Endodermal cell (in vitro differentiated cells): ENCODE measurements at places on chromosomes 7 and 10. TPM values are rescaled to one million over a fixed set of nuclear protein-coding genes. Genes with fewer than 3 reads are reported as not detected.

- H3K4me1 ChIP-seq = no peaks in the 10 kb centered on the region
- DNase-seq = no peak
- H3K4me3 ChIP-seq = no peak overlapping the region
- H3K27me3 ChIP-seq = no peaks in the 10 kb centered on the region
- H3K27ac ChIP-seq = no peak overlapping the region
- H3K36me3 ChIP-seq = peaks cover 11% of the 10 kb centered on the region
Observed at GRCh38 chr7:75619636-75620035, 119.1 kb downstream of the HIP1 start.

DNA sequence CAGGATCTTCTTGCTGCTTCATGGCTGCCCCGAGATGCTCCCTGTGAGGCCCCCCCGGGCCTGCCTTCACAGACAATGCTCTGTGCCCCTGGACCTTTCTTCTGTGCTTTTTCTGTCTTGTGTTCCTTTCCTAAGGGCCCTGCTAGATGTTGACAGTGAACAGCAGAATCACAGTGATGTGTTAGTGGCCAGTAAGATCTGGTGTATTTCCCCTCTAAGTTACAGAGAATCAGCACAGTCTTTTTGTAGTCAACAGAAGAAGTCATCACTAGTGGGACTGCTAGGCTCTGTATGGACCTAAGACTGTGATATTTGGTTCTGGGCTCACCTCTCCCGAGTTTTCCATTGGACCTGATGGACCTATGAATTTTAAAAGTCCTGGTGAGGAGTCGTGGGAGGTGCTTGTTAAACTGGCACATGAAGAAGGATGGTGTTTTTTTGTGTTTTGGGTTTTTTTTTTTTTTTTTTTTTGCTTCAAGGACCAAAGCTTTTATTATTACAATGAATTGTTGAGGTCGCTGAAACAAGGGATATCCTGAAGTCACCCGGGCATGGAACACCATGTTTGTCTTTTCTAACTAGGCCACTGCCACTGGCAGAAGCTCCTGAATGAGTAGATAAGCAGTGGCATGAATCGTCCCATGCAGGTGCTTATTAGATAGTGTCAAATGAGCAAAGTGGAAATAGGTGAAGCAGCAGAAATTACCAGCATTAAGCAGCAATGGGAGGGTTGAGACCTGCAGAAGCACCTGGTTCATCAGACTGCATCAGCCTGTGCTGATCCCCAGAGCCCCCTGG, 194.8 kb downstream of the CELF2 start:
- no peak for DNase-seq
- H3K27me3 ChIP-seq = no peaks in the 10 kb centered on the region
- H3K4me1 ChIP-seq = no peaks in the 10 kb centered on the region
- no peak overlapping the region for H3K27ac ChIP-seq
- no peak overlapping the region for H3K4me3 ChIP-seq

DNA sequence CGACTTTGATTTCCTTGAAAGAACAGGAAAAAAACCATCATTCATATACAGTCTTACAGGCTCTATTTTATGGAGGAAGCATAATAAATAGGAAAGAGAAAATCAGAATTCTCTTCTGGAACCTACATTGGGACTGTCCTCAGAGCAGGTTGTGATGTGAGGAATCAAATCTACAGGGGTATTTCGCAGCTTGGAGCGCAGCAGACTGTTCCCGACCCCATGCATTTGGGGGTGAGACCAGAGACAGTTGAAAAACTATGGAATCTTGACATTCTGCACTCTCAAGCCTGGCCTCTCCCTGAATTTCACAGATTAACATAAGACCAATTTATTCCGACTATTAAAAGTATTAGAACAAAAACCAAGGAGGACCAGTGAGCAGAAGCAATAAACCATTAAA, 93.3 kb upstream of the PRSS58 start:
- peaks cover 4% of the 10 kb centered on the region for H3K27me3 ChIP-seq
- H3K36me3 ChIP-seq = no peaks in the 10 kb centered on the region
- no peak overlapping the region for H3K27ac ChIP-seq
- no peak overlapping the region for H3K4me3 ChIP-seq
- DNase-seq = no peak
- no peaks in the 10 kb centered on the region for H3K4me1 ChIP-seq

The SFTPA1 gene
- total RNA-seq = not detected in 3 replicates

- peaks cover 11% of the 10 kb centered on the region for H3K36me3 ChIP-seq
- no peak overlapping the region for H3K27ac ChIP-seq
- no peak overlapping the region for H3K4me3 ChIP-seq
- peak; percentile 60 for DNase-seq
- H3K27me3 ChIP-seq = no peaks in the 10 kb centered on the region
Observed at GRCh38 chr10:21021843-21022594, 124.9 kb upstream of the NEBL start.

DNA sequence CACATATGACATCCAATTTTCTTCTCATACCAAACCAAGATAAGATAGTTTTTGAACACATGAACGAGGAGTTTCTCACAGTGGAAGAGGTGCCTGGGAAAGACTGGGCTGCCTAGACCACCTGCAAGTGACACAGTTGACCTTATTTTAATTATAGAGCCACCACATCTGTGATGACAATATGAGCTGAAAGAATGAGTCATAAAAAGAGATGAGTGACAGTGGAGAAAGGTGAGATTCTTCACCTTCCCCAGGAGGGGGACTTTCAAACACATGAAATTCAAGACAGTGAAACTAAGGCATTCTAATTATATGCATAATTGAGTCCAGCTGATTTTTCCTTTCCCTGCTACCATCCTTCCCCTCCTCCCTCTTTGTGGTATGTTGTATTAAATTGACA, 475.5 kb downstream of the NXPH1 start:
- H3K27me3 ChIP-seq = no peaks in the 10 kb centered on the region
- H3K27ac ChIP-seq = no peak overlapping the region
- peaks cover 4% of the 10 kb centered on the region for H3K4me1 ChIP-seq
- no peaks in the 10 kb centered on the region for H3K36me3 ChIP-seq
- no peak overlapping the region for H3K4me3 ChIP-seq
- no peak for DNase-seq

DNA sequence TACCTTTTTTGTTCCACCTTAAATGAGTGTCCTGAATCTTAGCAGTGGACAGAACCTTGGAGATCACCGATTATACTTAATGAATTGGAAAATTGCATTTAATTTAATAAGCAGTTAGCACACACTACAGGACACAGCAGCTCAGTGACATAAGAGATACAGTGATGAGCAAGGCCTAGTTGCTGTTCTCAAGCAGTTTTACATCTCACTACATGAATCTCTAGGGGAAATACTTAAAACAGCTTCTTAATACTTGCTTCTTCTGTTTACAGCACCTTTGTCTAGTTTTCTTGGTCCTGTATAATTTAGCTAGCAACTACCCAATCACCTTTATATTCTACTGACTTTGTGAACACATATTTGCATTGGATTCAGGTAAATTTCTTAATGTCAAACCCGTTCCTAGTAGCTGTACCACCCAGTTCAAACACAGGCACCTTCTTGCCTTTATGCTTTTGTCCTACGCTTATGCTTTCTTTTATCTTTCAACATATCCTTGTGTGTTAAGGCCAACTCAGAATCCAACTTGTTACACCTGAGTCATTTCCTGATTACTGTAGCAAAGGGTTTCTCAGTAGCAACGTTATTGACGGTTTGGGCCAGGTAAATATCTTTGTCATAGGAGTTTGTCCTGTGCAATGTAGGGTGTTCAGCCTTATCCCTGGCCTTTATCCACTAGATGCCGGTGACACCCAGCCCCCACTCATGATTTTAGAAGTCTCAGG, 1.8 kb downstream of the STAM start:
- H3K27me3 ChIP-seq = no peaks in the 10 kb centered on the region
- peak overlapping the region; percentile 93 for H3K4me3 ChIP-seq
- H3K4me1 ChIP-seq = no peaks in the 10 kb centered on the region
- no peak overlapping the region for H3K27ac ChIP-seq

The TMEM225B gene
- total RNA-seq = 2.3 to 3.3 TPM (median 3.2 TPM) in 3 replicates

- H3K27ac ChIP-seq = no peak overlapping the region
- no peak overlapping the region for H3K4me3 ChIP-seq
- DNase-seq = peak; percentile 54
- H3K27me3 ChIP-seq = peaks cover 10% of the 10 kb centered on the region
- no peaks in the 10 kb centered on the region for H3K4me1 ChIP-seq
Observed at GRCh38 chr7:7323352-7323751, 141.0 kb downstream of the C1GALT1 start.

DNA sequence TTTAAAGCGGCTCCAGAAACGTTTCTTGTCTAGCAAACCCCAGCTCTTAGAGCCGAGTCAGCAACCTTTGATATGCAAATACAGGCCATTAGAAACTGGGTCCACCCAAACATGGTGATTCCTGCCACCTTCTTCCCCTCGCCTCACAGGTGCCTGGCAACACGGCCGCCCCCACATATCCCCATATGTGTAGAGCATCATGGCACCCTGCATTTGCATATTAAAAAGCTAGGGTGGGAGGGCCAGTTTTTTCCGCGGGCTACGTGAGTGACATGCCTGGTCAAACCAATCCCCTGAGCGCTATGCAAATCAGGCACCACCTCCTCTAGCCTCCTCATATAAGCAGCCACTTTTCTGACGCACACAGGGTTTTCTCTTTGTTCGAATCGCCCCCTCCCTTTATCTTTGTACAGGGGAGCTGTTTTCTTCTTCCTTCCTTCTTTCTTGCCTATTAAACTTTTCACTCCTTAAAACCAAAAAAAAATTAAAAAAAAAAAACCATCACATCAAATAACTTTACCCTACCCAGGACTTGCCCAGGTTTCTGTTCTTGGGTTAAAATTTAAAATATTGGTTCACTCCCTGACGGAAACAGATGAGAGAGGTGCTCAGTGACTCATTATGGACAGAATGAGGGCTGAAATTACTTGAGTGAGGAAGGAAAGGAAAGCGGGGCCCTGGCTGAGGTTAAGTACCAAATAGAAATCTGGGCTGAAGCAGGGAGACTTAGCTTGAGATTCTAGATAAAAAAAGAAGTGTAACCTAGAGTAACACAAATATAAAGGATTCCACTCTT, 59.8 kb downstream of the COA1 start:
- no peak overlapping the region for H3K27ac ChIP-seq
- no peak overlapping the region for H3K4me3 ChIP-seq
- no peaks in the 10 kb centered on the region for H3K4me1 ChIP-seq
- H3K36me3 ChIP-seq = peaks cover 6% of the 10 kb centered on the region

The FAM25G gene
- total RNA-seq = not detected in 2 replicates

The POU6F2 gene
- total RNA-seq = 9.4 and 10.0 TPM in 2 replicates

The FOXI2 gene
- total RNA-seq = 14.8 and 17.0 TPM in 2 replicates

- no peak overlapping the region for H3K4me3 ChIP-seq
- H3K27ac ChIP-seq = no peak overlapping the region
- no peaks in the 10 kb centered on the region for H3K27me3 ChIP-seq
- no peaks in the 10 kb centered on the region for H3K36me3 ChIP-seq
Observed at GRCh38 chr10:30562787-30563186, 66.8 kb downstream of the LYZL2 start.

GRCh38 chr10:9848278-9848677, 1169.4 kb upstream of the CELF2 start:
- no peaks in the 10 kb centered on the region for H3K36me3 ChIP-seq
- DNase-seq = no peak
- no peak overlapping the region for H3K27ac ChIP-seq
- H3K4me3 ChIP-seq = no peak overlapping the region
- no peaks in the 10 kb centered on the region for H3K27me3 ChIP-seq

The ANXA8L1 gene
- not detected in 3 replicates for total RNA-seq

GRCh38 chr10:132865171-132865631, 77.2 kb downstream of the CFAP46 start:
- H3K36me3 ChIP-seq = no peaks in the 10 kb centered on the region
- no peaks in the 10 kb centered on the region for H3K4me1 ChIP-seq
- peak; percentile 36 for DNase-seq
- no peak overlapping the region for H3K4me3 ChIP-seq

The DNAJC12 gene
- 0.59 and 0.72 TPM in 2 replicates for total RNA-seq

- no peak for DNase-seq
- H3K4me3 ChIP-seq = no peak overlapping the region
- H3K4me1 ChIP-seq = no peaks in the 10 kb centered on the region
- H3K27ac ChIP-seq = no peak overlapping the region
- H3K27me3 ChIP-seq = no peaks in the 10 kb centered on the region
Observed at GRCh38 chr10:122244001-122244975, 26.8 kb upstream of the BTBD16 start.

DNA sequence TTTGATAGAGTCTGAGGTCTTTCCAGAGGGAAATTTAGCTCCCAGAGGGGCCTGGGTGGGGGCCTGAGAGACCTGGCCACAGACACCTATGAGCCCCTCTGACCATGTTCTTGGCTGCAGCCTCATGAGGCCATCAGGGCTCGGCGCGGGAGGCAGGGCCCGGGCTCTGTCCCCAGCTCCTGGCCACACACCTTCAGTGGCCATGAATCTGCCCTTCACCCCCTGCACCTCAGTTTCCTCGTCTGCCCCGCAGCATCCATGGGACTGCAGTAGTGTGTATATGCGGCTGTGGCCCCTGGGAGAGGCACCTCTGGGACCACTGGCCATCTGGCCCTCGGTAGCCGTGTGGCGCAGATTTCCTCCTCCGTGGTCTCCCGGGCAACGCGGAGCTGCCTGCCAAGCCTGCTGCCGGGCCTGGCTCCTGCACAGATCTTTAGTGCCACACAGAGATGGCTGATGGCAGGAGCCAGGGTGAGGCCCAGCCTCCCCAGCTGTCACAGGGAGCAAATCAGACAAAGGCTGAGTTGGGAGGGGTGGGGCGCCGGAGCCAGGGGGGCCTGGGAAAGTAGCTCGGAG, 23.6 kb upstream of the ADCYAP1R1 start:
- H3K36me3 ChIP-seq = no peaks in the 10 kb centered on the region
- H3K27ac ChIP-seq = peak overlapping the region; percentile 38
- no peaks in the 10 kb centered on the region for H3K27me3 ChIP-seq
- DNase-seq = no peak
- no peak overlapping the region for H3K4me3 ChIP-seq

The SEMA3C gene
- 0.15 and 0.68 TPM in 2 replicates for total RNA-seq

- H3K4me3 ChIP-seq = no peak overlapping the region
- H3K27ac ChIP-seq = no peak overlapping the region
- no peaks in the 10 kb centered on the region for H3K4me1 ChIP-seq
- no peaks in the 10 kb centered on the region for H3K36me3 ChIP-seq
- DNase-seq = no peak
Observed at GRCh38 chr7:144738708-144739314, 97.0 kb downstream of the TPK1 start.

DNA sequence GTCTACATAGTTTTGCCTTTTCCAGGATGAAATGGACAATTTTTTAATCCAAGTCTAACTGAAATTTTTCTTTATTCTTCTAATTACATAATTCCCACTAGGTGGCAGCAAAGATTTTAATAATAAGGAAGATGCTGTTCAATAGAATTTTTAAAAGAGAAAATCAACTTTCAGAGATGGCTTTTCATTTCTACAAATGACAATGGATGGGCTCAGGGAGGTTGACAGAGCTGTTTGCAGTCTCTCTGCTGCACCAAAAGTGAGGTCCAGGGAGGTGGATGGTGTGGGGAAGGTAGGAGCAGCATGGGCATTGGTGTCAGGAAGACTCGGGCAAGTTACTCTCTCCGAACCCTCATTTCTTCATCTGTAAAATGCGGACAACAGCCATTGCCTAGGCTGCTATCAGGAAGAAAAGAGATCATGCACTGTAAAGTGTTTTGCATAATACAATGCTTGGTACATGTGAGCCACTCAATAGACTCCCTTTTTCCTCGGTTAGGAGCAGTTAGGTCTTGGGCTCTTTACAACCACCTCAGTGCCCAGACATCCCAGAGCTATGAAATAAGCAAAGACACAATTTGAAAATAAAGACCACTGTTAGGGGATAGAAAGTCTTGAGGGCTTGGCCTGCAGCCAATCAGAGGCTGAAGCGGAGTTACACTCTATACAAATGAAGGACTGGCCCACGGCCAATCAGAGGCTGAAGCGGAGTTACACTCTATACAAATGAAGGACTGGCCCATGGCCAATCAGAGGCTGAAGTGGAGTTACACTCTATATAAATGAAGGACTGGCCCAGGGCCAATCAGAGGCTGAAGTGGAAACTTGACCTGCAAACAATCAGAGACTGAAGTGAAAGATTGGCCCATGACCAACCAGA, 107.1 kb downstream of the ABLIM1 start:
- H3K27ac ChIP-seq = no peak overlapping the region
